ENCODE measurements at places on chromosomes 6 and 20.

- DNase-seq: no peak
Observed at GRCh38 chr6:167855825-167856425, 29.2 kb downstream of the AFDN start.

GRCh38 chr20:53320701-53321100 is 272.9 kb downstream of the ZNF217 start:
- no peak for DNase-seq

DNA sequence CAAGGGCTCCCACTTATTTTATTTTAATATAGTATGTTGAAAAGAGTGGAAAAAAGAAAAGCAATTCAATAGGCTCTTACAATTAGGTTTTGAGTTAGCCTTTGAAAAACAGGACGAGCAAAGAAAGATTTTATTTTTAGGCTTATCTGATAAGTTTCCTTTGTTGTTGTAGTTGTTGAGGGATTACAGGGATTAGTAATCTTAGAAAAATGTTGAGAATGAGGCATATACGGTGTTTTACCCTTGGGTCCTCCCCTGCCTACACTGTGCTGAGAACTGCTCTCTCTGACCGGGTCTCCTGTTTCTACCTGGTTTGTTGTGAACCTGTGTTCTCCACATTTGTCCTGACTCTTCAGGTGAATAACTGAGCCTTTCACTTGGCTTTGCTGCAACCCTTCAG is 16.7 kb downstream of the TRAPPC3L start:
- DNase-seq: no peak

DNA sequence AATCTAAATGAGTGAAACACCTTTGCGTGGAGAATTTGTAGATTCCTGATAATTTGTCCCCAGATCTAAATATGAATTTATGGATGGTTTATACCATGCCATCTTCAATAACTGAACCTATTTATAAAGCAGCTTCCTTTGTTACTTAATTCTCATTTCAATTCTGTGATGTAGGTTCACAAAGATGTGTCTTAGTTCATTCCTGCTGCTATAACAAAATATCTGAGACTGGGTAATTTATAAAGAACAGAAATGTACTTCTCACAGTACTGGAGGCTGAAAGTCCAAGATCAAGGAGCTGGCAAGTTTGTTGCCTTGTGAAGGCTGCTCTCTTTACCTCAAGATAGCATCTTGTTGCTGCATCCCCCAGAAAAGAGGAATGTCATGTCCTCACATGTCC is 2.1 kb upstream of the TFB1M start:
- no peak for DNase-seq

DNA sequence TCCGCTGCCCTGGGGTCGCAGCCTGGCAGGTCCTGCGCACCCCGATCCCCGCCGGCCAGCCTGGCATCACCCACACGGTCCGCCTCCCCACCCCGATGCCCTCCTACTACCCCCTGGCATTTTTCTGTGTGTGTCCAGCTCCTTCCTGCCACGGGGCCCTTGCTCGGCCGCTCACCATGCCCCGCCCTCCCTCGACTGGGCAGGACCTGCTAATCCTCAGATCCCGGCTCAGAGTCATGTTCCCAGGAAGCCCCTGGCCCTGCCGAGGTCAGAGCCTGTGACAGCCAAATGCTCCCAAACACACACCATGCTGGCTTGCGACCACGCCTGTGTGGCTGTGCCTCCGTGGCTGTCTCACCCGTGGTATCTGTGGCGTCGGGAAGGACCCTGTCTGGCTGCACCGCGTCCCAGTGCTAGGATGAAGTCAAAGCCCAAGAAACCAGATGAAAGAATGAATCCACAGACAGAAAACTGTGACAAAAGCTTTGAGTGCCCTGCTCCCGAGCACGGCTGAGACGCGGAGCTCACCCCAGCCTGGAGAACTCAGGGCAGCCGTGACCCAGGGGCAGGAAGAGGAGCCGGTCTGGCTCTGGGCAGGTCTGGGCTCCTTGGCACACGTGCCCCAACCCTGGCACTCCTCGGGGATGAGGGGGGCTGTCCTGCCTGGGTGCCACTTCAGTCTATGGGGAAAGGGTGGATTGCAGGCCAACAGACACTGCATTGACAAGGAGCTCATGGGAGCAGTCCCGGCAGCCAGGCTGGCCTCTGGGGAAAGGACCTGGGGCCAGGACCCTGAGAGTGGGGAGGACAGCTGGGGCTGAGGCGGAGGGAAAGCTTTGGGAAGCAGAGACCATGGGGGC is 20.8 kb upstream of the SLCO4A1 start:
- no peak for DNase-seq

DNA sequence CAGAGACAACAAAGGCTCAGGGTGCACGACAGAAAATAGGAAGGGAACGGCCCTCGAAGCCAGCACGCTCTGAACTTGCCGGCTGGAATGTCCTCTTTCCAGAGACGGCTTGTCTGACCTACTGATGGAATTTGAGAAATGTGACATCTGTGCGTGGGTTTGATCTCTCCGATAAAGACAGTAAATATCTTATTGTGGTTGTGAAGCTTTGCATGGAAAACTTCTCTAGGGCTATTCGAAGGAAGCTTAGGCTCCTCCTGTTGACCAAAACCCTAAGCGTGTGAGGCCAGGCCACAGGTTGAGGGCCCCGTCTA is 247.3 kb downstream of the ZNF217 start:
- DNase-seq: no peak

- no peak for DNase-seq
Observed at GRCh38 chr6:15949982-15950381, 178.9 kb upstream of the MYLIP start.

DNA sequence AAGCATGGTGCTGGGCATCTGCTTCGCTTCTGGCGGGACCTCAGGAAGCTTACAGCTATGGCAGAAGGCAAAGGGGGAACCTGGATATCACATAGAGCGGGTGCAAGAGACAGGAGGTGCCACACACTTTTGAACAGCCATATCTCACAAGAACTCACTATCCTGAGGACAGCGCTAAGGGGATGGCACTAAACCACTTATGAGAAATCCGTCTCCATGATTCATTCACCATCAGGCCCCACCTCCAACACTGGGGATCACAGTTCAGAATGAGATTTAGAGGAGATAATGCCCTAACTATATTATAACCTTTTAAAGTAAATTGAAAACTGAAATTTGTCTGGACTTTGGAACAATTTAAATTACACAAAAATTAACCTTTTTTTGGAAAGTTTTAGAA is 37.8 kb upstream of the SUMO4 start:
- no peak for DNase-seq

DNA sequence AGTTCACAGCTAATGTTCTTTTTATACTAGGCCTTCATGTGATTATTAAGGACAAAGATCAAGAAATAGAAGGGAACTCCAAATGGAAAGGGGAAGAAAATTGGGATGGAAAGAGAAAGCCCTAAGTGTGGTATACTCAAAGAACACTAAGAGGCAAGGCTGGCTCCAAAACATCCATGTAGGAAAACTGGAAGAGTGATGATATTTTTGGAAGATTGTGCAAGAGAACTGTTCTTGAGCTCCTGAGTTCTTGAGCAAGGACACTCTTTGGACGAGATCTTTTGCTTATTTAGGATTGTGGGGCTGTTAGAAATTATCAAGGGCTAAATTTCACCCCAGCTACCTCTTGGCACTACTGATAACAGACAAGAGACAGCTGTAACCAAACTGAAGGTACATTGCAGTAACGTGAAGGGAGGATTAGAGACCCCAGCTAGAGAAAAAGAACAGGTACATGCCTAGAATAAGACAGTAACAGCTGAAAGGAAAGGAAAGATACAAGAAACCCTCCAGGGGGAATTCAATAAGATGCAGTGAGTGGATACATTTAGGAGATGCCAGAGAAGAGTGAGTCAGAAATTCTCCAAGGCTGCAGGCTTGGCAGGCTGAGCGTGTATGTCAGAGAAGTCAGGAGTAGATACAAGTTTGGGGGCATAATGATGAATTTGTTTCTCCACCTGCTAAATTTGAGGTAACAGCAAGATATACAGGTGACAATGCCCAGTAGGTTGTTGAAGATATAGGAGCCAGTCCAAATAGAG is 69.7 kb downstream of the CBLN4 start:
- DNase-seq: no peak

GRCh38 chr6:11413117-11413687 is 124.3 kb upstream of the TMEM170B start:
- DNase-seq: no peak

DNA sequence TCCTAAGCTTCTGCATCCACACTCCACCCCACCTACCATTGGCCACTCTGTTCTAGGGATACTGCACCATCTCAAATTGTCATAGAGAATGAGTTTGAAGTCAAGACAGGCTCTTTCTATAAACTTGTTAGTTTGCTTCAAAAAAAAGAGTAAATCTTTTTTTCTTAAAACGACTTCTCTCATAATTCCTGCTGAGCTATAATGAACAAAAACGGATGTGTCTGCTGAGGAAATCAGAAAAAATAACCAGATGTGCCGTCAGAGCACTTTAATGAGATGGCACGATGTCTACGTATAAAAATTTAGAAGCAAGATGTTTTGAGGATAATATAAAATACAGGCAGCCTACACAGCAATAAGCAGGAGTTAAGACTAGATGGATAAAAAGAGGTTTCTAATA is 24.0 kb upstream of the DDO start:
- no peak for DNase-seq

DNA sequence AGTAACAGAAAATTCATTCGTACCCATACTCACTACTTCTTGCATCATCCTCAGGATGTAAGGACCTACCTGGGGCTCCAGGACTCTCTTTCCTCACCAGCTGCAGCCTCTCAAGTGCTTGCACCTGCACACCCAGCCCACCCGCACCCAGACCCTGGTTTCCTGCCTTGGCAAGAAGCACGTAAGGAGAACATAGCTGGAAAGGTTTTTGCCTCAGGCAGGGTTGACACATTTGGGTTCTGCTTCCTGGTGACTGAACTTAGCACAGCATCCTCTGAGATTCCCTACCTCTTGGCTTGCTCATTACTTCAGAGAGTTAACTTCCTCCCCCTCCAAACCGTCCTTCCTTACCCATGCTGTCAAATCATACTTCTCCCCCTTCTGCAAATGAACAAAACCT is 556.9 kb downstream of the CD83 start:
- DNase-seq: no peak

DNA sequence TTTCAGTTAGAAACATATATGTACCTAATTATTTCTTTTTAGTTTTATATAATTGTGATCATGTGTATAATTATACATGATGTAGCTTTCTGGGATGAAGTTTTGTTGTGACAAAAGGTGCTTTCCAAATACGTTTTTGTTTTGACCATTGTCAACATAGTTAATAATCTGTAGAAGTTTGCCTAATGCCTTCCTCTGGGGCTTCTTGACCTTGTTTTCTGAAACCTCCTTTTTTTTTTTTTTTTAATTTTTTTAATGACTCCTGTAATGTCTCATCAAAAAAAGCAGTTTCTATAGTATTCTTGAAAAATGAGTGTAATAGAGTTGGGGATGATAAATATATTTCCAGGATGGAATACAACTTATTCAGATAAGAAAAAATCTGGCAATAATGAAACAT is 434.7 kb upstream of the SOX4 start:
- DNase-seq: no peak

GRCh38 chr20:9301129-9302090 is 213.0 kb upstream of the LAMP5 start:
- no peak for DNase-seq

GRCh38 chr20:55583036-55583435 is 422.3 kb downstream of the CBLN4 start:
- no peak for DNase-seq

Measured in NCI-H187 (cell line).